ENCODE measurements at places on chromosomes 7 and 10.

GRCh38 chr7:112089551-112089950, 116.6 kb downstream of the DOCK4 start:
- DNase-seq, result no peak

- no peak for DNase-seq
Observed at GRCh38 chr10:60029475-60029874, 123.1 kb upstream of the CCDC6 start.

DNA sequence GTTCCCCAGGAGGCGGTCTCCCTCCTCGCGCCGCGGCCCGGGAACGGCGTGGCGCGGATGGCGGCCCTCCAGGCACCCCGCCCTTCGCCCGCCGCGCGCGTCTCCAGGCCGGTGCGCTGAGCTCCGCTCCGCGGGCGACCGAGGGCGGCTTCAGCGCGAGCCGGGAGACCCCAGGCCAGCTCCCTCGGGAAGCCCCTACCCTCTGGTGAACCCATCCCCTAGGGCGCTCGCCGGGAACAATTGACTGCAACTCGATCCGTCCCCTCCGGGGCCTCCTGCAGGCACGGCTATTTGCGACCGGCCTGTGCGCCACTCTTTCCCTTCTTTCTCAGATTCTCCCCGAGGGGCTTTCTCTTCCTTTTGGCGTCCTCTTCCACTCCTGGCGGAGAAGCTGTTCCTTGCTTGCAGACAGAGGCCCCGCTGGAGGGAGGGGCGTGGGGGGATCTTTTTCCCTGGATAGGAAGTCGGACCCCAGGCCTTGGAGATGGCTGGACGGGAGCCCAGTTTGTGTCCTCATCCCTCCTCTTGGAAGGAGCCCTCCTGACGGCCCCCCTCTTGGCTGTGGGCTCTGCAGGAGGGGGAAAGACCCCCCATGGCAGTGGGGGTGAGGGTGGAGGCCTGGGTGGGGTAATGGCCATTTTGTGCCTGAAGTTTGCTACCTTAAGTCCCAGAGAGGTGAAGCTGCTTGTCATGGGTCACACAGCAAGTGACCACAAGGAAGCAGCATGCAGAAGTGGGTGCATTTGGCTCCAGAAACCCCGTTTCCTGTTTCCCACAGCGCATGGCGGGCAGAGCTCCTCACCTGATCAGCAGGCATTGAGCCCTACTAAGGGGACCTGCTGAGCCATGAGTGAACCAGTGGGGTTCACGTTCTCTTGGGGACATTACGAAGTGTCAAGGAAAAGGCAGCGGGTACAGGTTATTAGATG, 171.2 kb upstream of the TNRC18 start:
- peak; percentile 81 for DNase-seq

DNA sequence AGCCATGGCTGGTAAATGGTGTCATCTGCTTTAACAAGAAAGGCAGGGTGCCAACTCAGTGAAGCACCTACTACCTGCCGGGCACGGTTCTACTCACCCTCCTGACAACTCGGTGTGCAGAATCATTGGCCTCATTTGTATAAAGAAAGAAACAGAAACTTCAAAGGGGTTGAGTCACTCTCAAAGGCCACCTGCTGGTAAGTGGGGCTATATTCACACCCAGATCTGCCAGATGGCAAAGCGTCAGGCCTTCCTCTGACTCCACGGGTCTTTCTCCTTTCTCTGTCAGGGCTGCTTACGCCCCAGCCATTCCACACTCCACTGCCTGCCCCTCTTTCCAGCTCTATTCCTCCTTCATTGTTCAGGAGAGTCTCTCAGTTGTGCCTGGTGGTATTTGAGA, 309.2 kb downstream of the GFRA1 start:
- DNase-seq, result no peak

- no peak for DNase-seq
Observed at GRCh38 chr7:137985253-137985896, 16.5 kb downstream of the CREB3L2 start.

- peak; percentile 50 for DNase-seq
Observed at GRCh38 chr10:93701866-93702209, 554 bp downstream of the FRA10AC1 start.

GRCh38 chr10:96955794-96956193, 123.7 kb downstream of the LCOR start:
- no peak for DNase-seq

DNA sequence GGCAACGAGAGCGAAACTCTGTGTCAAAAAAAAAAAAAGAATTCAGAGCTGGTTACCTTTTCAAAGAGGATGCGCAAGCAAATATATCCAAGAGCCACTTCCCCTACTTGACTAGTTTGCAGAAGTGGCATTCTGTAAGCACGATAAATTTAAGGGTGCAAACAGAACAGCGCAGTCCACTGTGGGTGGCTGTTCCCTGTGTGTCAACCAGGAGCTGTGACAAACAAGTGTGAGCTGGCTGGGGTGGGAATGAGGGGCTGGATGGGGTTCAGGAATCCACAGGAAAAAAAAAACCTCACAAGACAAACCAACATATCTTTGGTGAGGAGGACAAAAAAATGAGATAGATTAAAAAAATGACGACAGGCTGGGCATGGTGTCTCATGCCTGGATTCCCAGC, 15.9 kb downstream of the GUSB start:
- no peak for DNase-seq

- no peak for DNase-seq
Observed at GRCh38 chr10:105797234-105797890, 1156.3 kb downstream of the SORCS3 start.

DNA sequence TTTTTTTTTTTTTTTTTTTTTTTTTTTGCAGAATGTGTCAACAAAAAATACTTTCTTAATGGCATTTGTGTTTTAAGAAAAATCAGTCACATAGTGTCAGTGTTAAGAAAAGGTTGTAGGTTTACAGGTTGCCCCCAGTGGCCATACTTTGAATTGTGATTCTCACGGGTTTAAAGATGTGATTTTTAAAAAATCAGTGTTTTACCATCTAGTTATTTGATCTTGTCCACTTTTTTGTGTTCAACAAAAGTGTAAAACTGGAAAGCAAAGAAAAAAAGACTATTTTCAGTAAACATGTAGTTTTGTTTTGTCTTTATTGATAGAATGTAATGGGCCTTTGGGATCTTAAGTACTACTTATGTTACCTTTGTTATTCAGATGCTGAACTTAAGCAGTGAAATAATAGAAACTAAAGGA, 25.7 kb downstream of the SUV39H2 start:
- no peak for DNase-seq

GRCh38 chr10:127094984-127095383, 101.4 kb downstream of the INSYN2A start:
- no peak for DNase-seq

DNA sequence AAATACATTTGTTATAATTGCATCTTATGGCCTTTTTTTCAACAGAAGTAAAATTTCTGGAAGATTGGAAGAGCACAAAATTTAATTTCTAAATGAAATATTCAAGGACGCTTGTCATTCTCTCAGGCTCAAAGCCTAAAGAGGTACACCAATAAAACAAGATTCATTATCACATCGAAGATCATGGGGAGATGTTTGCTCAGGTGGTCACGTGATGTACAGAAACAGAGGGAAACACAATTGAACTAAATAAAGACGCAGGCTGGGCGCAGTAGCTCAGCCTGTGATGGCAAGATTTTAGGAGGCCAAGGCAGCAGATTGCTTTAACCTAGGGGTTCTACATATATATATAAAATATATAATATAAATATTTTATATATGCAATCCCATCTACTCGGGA, 37.3 kb upstream of the TMEM254 start:
- DNase-seq, result no peak

- DNase-seq, result no peak
Observed at GRCh38 chr7:69893906-69894305, 295.6 kb downstream of the AUTS2 start.

- no peak for DNase-seq
Observed at GRCh38 chr10:13987446-13987845, 343.3 kb downstream of the FRMD4A start.

DNA sequence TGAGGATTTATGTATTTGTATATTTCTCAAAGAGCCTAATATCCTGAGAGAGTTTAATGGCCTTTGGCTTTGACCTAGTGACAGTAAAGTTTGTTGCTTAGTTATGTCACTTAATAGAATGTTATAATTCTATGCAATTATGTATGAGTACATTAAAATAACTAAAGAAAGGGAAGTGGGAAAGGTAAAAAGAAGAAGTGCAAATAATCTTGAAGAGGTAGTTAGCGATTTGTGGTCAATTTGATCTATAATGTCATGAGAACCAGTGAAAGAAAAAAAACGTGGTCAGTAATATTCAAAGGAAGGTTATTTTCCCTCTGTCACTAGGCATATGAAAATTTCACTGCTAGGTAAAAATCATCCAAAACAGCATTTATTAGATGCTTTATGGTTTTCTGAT, 143.4 kb upstream of the LSM8 start:
- no peak for DNase-seq

- DNase-seq, result no peak
Observed at GRCh38 chr10:3151889-3152565, 20.6 kb downstream of the PITRM1 start.

DNA sequence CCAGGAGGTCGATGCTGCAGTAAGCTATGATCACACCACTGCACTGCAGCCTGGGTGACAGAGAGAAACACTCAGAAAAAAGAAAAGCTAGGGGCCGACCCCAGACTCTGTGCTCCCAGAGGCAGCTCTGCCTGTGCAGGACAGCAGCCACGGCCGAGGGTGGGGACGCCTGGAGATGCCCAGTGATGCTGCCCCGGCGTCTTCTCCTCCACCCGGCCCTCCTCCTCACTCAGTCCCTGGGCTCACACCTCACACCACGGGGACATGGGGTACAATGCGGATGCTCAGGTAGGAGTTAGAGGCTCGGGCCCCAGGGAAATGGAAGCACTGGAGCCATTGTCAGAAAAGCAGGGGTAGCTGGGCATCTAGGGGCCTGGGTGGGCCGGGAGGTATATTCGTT, 46.3 kb upstream of the ELFN1 start:
- DNase-seq, result no peak

DNA sequence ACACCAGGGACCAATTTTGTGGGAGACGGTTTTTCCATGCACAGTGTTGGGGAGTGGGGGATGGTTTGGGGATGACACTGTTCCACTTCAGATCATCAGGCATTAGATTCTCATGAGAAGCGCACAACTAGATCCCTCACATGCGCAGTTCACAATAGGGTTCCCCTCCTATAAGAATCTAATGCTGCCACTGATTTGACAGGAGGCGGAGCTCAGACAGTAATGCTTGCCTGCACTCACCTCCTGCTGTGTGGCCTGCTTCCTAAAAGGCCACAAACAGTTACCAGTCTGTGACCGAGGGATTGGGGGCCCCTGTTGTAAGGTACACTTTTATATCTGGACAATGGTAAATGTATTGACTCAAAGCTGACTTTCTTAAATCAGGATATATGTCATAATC, 45.6 kb upstream of the TRIL start:
- DNase-seq, result no peak

- DNase-seq, result peak; percentile 45
Observed at GRCh38 chr10:124198125-124198501, 104.7 kb upstream of the CHST15 start.

DNA sequence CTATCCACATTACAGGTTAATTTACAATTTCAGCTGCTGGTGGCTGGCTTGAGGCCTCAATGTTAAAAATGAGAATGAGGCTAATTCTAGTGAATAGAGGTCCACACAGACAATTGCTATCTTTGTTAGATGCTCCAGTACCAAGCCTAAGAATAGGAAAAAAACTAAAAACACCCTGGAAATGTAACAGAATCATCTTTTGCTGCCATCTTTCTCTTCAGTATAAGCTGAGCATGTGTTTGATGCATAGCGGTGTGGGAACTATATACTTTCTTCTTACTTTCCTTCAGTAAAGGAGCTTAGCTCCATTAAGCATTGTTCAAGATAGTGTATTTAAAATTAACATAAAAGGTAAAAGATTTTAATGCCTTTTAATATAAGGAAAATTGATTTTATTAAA, 5.6 kb downstream of the TMEM229A start:
- no peak for DNase-seq

DNA sequence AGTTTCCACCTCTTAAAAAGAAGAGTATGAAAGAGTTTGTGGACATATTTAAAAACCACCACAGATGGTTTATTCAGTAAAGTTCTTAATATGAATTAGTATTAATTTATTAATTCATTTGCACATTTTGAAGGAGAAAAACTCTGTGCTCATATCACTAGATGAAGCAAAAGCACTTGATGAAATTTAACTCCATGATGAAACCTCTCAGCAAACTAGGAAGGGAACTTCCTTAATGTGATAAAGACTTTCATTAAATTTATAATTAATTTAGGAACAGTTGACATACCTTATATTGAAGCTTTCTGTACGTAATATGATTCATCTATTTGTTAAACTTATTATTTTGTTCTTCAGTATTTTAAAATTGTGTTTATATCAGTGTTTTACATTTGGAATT, 99.4 kb downstream of the MMRN2 start:
- no peak for DNase-seq

GRCh38 chr7:68334636-68335272, 1263.5 kb upstream of the AUTS2 start:
- no peak for DNase-seq

DNA sequence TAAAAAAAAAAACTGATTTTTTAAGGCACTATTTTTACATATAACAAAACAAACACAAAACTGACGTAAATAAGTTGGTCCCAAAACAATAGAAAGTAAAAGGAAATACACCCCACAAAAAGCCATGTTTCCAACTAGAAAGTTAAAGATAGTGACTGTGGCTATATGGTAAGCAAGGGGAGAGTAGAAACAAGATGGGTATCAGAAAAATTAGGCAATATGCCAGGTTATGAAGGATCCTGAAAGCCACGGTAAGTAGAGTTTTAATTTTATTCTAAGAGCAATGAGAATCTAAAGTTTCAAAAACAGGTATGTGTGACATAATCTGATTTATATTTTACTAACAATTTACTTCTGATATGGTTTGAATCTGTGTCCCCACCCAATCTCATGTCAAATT, 61.5 kb downstream of the BRAF start:
- DNase-seq, result no peak

DNA sequence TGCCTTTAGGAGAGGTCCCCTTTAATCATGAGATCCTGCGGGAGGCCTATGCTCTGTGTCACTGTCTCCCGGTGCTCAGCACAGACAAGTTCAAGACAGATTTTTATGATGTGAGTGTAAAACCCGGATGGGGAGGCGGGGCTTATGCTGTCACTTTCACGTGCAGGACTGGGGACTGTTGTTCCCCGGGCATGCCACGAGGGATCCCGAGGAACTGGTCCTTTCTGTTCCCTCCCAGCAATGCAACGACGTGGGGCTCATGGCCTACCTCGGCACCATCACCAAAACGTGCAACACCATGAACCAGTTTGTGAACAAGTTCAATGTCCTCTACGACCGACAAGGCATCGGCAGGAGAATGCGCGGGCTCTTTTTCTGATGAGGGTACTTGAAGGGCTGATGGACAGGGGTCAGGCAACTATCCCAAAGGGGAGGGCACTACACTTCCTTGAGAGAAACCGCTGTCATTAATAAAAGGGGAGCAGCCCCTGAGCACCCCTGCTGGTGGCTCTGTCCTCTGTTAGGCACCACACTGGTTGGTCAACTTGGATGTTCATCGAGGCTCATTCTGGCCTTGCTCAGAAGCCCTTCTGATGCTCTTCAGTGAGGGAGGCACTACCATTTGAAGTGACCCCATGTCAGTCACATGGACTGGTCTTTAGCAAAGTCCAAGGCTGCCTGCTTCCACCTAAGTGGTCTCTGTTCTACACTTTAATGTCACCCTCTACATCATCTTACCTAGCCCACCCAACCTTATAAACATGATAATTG, 2.8 kb downstream of the COPS6 start:
- DNase-seq, result no peak

- no peak for DNase-seq
Observed at GRCh38 chr7:22204312-22204711, 152.6 kb downstream of the RAPGEF5 start.

GRCh38 chr7:95899919-95900513, 127.7 kb downstream of the DYNC1I1 start:
- DNase-seq, result no peak

Data from right forelimb (tissue), 1 donor.